Left forelimb (tissue), 1 donor: ENCODE measurements at places on chromosomes 16 and 17.

GRCh38 chr17:65559804-65560627, 1.4 kb downstream of the AXIN2 start:
- DNase-seq, result peak; percentile 84

GRCh38 chr17:48795444-48796162, 21.4 kb downstream of the TTLL6 start:
- DNase-seq, result no peak

GRCh38 chr16:56936491-56936890, 4.5 kb downstream of the HERPUD1 start:
- DNase-seq, result no peak

DNA sequence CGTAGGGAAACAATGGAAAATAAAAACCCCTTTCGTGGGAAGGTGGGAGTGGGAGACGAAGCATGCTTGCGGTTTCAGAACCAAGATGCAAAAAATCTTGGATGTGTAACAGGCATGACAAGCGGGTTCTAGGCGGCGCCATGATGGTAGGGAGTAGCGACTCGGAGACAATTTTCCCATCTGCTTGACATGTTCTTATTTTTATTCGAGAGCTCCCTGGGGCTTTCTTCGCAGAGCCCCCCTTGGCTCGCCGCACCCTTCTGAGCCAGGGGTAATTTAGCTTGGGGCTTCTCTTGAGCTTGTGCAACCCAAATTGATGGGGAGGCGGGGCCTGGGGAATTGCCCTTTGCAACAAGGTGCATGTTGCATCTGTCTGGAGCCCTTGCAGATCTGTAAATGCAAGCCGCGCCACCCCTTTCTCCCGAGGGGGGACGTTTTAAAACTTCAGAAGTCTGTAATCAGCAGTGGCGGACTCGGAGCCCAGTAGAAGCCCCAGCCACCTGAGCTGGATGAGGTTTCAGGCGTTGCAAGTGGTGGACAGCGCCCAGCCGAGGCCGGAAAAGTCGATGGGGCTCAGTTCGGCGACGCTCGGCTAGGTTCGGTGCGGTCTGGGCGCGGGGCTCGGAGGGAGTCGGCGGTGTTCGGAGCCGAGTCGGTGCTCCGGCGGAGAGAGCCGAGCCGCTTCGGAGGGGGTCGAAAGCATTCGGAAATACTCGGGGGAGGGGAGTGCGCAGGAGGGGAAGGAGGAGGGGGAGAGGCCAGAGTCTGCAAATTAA, 2.9 kb downstream of the GNAO1 start:
- peak; percentile 89 for DNase-seq

DNA sequence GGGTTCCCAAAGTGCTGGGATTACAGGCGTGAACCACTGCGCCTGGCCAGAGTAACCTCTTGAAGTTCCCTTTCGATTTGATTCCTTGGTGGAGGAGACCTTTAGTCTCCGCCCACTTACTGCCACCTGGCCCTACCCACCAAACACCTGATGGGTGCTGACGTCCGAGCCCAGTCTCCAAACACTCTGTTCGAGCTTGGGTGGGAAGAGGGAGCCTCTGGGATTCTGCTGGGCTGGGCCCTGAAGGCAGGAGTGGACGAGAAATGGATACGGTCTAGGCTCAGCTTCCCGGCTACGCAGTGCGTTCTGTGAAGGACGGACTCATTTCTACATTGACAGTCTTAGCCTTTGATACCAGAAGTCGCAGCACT, 870 bp upstream of the ITGA3 start:
- no peak for DNase-seq

- DNase-seq, result no peak
Observed at GRCh38 chr16:89493776-89494175, 3.4 kb upstream of the ANKRD11 start.

GRCh38 chr16:325375-326145, 27.0 kb downstream of the AXIN1 start:
- no peak for DNase-seq

GRCh38 chr17:79019632-79020584, 4.1 kb upstream of the C1QTNF1 start:
- DNase-seq, result no peak

GRCh38 chr17:11404431-11405276, 163.6 kb downstream of the SHISA6 start:
- DNase-seq, result no peak

DNA sequence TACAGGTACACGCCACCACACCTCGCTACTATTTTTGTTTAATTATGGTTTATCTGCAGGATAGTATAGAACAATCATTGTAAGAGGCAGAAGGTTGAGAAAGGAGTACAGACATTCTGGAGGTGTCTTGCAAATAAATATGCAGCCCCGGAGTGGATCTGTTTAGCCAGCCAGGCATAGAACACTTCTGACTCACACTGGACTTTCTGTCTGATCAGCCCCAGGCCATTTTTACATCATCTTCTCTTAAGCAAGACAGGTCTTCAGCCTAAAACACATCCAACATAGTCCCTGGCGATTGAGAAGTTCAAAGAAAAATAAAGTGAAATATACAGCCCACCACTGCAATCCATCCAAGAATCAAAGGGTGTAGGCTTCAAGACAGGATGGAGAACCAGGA, 81.4 kb downstream of the XYLT1 start:
- no peak for DNase-seq

- DNase-seq, result no peak
Observed at GRCh38 chr17:66347661-66348514, 45.5 kb downstream of the PRKCA start.

DNA sequence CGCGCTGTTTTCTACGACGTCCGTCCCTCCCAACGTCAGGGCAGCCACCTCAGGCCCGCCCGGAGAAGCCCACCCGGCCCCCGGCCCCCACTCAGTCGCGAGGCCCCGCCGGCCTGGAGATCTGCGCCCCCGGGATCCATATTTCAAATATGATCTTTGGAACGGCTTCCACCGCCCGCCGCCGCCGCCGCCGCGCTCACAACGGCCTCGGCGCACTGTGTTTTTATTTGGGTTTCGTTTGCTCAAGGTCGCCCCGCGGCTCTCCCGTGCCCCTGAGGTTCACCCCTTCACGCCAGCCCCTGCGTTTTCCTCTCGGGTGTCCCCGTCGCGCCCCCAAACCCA, 4.2 kb upstream of the CBX4 start:
- no peak for DNase-seq

GRCh38 chr17:41639492-41640473, 15.4 kb upstream of the KRT17 start:
- no peak for DNase-seq

GRCh38 chr17:3995067-3995466, 30.8 kb upstream of the ATP2A3 start:
- DNase-seq, result no peak

- DNase-seq, result no peak
Observed at GRCh38 chr16:19356024-19356952, 61.4 kb upstream of the TMC5 start.

DNA sequence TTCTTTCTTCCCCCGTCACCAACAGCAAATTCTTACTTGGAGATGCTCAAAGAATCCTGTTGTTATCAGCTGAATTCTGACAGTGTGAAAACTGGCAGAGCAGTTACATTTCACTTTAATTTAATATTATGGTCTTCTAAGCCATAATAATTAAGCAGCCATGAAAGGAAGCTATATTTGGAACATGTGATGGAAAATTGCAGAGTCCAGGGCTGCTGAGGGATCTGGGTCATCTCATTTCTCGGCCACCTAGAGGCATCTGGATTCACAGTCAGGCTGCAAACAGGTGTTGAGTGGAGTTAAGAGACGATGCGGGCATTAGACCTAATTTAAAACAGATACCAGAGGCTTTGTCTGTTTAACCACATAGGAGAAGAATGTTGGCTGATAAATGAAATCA, 38.4 kb downstream of the CHD9NB start:
- no peak for DNase-seq

GRCh38 chr17:43398724-43399595, at the start of gene ARL4D:
TSS of gene ARL4D (plus strand) at chr17:43398993. CDS start at chr17:43399733, 740 bp downstream.
- DNase-seq, result peak; percentile 92

DNA sequence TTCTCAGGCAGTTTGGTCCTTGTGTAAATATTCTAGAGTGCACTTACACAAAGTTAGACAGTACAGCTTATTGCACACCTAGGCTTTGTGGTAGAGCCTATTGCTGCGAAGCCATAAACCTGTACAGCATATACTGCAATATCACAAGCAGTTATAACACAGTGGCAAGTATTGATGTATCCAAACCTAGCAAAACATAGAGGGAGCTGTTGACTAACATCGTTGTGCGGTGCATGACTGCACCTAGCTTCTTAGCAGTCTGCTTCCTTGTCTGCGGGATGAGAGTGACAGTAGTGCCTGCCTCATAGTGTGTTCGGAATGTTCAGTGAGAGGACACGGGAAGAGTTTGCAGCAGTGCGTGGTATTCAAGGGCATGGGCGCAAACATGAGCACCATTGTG, 78.9 kb downstream of the MPRIP start:
- DNase-seq, result no peak

DNA sequence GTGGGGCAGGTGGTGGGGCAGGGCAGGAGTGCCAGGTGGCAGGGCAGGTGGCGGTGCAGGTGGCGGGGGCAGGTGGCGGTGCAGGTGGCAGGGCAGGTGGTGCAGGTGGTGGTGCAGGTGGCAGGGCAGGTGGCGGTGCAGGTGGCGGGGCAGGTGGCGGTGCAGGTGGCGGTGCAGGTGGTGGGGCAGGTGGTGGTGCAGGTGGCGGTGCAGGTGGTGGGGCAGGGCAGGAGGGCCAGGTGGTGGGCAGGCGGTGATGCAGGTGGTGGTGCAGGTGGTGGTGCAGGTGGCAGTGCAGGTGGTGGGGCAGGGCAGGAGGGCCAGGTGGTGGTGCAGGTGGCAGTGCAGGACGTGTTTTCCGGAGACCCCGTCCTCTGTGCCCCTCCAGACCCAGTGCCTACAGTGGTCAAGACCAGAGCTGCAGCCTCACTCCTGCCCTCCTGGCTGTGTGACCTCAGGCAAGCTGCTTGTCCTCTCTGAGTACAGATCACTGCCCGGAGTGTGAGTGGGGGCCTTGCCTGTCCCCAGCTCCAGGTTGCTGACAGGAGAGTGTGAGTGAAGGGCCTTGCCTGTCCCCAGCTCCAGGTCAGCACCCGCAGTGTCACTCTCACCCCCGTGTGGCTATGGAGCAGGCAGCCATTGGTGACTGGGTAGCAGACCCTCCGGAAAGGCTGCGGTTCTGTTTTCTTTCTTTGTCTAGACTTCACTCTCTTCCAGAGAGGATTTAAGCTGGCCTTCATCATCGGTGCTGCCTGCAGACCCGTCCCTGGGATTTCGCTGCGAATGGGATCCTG, 16.1 kb upstream of the NPTX1 start:
- DNase-seq, result no peak

DNA sequence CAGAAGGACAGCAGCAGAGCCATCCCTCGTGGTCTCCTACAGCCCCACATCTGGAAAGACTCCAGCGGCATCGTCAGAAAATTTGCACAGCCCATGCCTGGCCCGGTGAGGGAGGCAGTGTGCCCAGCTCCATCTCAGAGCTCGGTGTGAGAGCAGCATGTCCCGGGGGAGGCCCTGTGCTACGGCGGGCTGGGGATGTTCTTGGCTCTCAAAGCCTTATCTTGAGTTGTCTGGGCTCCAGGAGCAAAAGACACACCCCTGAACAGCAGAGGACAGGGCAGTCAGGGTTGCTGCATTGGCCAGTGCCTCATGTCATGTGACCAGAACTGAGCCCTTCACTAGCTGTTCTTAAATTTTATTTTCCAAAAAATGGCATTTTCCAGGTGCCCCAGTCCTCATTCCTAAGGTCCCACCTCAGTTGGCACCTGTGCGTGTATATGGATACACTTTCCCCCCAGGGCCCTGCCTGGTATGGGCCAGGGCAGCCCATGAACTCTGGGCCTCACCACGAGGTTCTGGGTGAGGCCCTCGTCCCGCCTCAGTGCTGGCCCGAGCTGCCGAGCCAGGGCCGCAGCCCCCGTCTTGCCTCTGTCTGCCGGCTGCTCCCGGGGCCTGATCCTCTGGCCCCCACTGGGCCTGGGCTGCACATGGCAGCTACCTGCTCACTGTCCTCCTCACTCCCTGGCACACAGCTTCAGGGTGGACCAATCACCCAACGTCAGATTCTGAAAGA, 3.0 kb downstream of the NUDT16L1 start:
- no peak for DNase-seq

DNA sequence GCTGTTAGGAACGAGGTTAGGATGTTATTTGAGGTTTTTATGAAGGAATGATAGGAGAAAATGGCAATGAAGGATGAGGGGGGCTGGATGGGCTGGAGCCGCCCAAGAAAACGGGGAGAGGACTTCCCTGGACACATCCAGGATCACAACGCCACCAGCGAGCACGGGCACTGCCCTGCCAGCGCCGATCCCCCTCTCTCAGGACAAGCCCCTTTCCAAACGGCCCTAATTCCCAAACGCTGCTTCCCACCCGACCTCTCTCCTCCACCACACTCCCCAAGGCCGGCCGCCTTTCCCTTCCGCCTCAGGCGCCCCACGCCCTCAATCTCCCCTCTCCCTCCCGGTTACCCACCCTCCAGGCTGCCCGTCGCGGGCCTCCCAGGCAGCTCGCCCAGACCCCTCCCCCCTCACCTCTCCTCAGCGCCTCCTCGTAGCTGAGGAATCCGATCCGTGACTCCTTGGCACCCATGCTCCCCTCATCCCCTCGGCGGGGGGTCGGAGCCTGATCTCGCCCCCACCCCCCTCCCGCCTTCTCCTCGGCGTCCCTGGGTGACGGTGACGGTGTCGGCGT, 377 bp downstream of the USP32 start:
- no peak for DNase-seq

- DNase-seq, result no peak
Observed at GRCh38 chr17:78840530-78840779, 159 bp downstream of the USP36 start.

DNA sequence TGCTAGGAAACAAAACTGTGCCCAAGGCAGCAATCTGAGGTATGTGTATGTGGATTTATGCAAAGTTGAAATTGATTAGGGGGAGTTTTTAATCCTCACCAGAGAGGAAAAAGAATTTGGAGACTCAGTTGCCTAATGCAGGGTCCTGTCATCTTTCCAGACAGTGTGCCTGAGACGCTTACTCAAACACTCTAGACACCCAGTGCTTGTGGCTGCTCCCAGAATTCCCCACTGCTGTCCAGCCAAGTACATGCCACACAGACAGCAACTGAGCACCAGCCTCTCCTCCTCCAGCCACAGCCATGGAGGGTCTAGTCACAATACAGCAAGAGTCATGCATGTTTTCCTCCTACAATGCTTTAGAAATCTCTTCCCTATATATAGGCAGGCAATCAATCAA, 118.1 kb downstream of the HIC1 start:
- DNase-seq, result no peak

GRCh38 chr17:64091571-64091970, 38.4 kb downstream of the ERN1 start:
- no peak for DNase-seq

GRCh38 chr17:66508896-66509844, 206.8 kb downstream of the PRKCA start:
- no peak for DNase-seq

GRCh38 chr17:18025241-18025944, 13.6 kb downstream of the ATPAF2 start:
- no peak for DNase-seq

- no peak for DNase-seq
Observed at GRCh38 chr17:3904501-3904900, 11.6 kb upstream of the CAMKK1 start.
